ENCODE measurements at places on chromosomes 2 and 18.

- DNase-seq, result no peak
Measured at GRCh38 chr2:227783404-227784138, 30.1 kb upstream of the CCL20 start.

DNA sequence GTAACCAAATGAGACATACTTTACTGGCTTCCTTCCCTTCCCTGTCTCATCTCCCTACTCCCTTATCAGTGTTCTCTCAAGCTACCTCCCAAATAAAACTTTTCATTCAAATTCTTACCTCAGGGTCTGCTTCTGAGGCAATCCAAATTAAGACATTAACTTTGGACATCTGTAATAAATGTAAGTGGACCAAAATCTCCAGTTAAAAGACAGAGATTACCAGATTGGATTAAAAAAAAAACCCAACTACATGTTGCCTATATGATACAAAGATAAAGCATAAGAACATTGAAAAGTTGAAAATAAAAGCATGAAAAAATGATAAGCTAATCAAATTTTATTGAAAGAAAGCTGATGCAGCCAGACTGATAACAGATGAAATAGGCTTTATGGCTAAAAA, 58.8 kb upstream of the ST3GAL5 start:
- DNase-seq, result no peak

GRCh38 chr2:103161456-103162289, 399.8 kb downstream of the TMEM182 start:
- no peak for DNase-seq

DNA sequence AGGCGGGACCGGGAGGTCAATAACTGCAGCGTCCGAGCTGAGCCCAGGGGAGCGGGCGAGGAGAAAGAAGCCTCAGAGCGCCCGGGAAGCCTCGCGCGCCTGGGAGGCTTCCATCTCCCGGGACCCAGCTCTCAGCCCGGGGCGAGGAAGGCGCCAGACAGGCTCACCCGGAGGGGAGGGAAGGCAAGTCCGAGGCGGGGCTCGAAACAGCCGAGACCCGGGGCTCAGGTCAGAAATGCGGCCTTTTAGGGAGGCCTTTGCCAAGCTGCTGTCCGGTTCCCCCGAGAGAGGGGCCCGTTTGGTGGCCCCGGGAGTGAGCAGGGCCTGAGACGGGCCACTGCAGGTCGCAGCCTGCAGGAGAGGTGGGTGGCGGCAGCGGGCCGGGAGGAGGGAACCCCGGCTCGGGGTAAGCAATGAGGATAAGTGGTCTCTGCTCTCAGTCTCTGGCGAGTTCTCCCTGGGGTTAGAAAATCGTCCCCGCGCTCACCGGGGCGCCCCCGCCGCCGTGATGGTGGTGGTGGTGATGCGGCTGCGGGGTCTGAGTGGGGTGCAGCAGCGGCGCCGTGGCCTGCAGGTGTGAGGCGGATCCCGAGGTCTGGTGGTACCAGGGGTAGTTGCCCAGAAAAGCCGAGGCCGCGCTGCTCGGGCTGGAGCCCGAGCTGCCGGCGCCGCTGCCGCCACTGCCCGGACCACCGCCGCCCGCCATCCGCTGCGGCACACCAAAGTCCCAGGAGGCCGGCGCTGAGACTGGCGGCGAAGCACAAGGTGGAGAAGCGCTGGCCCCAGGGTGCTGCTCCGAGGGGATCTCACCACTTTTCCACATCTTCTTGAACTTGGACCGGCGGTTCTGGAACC, 2.4 kb downstream of the DLX2 start:
- DNase-seq, result no peak

DNA sequence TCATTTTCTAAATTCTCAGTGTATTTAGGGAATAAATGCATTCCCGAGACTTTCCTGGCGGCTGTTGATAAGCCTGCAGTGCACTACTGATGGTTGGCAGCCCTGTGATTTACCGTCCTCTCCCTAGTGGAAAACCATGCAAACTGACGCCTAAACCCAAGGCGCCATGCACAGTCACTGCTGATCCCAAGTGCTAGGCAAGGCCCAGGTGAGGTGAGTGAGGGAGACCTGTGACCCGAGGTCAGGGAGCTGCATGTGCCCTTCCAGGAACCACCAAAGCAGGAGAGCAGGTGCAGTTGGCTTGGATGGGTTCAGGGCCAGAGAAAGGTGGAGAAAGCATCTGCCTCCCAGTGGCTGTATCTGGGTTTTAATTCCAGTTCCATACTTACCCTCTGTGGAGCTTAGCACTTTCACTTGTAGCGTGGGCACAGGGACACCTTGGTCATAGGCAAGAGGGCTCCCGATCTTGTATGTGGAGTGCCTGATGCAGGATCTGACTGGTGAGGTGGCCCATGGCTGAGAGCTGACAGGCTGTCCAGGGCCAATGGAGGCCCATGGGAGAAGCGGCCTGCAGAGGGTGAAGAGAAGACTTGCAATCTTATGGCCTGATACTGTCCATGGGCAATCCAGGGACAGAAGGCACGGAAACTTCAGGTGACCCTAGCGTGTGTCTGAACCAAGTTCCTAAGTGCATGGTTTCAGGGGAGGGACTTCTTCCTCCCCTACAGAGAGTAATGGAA, 131.3 kb downstream of the SH3RF3 start:
- DNase-seq, result peak; percentile 19

DNA sequence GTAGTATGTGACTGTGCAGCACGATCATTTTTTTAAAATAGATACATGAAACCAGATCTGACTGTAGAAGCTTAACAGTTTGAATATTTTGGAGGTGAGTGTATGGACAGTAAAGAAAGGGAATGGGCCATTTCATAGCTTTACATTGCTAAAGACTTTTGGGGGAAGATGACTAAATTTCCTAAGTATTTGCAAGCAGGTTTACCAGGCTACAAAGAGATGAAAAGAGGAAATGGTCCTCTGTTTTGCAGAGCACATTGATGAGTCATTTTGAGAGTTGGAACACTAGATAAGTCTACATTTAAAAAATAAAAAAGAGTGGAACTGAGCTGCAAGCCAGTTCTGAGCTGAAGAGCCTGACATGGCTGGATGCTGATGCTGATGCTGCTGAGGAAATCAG, 115.7 kb upstream of the LRATD1 start:
- DNase-seq, result no peak

- no peak for DNase-seq
Measured at GRCh38 chr2:152055366-152056108, 43.3 kb downstream of the CACNB4 start.

DNA sequence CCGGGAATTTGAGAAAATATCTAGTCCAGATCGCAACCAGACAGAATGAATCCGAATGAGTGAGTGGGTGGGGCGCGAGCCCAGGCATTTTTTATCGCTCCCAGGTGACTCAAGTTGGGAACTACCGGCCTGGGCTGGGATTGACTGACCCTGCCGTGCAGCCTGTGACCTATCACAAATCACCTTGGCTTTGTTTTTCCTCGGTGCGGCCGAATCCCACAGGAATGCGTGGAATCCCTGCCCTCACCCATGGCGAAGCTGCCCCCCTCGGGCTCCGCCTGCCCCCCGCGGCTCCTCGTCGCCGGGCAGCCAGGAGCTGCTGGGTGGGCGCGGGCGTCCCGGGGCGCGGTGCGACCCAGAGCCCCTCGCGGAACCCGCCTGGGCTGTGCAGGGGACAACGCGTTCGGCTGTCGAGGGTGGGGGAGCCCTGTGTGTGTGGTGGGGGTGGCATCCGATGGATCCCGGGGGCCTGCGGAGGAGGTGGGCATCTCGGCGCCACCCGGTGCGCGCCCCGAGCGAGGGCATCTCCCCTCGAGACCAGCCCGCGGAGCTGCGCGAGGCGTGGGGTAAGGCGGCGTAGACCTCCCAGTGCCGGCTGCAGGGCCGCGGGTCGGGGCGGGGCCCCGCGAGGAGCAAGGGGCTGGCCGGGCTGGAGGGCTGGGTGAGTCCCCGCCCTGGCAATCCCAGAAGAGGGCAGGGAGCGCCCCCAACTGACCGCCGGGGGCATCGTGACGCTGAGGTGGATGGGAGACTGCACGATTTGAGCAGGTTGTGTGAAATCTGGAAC, 16.5 kb downstream of the B3GNT7 start:
- no peak for DNase-seq

- no peak for DNase-seq
Measured at GRCh38 chr2:26727641-26728561, 35.4 kb downstream of the KCNK3 start.

GRCh38 chr2:195479407-195479806, 177.6 kb upstream of the SLC39A10 start:
- DNase-seq, result no peak
